CD4-positive, alpha-beta T cell treated with Interleukin-15 for 1 hour (primary cell): ENCODE measurements at places on chromosomes 4 and X.
A peak's percentile ranks its signal among the peaks of the same experiment; 100 is the strongest.

DNA sequence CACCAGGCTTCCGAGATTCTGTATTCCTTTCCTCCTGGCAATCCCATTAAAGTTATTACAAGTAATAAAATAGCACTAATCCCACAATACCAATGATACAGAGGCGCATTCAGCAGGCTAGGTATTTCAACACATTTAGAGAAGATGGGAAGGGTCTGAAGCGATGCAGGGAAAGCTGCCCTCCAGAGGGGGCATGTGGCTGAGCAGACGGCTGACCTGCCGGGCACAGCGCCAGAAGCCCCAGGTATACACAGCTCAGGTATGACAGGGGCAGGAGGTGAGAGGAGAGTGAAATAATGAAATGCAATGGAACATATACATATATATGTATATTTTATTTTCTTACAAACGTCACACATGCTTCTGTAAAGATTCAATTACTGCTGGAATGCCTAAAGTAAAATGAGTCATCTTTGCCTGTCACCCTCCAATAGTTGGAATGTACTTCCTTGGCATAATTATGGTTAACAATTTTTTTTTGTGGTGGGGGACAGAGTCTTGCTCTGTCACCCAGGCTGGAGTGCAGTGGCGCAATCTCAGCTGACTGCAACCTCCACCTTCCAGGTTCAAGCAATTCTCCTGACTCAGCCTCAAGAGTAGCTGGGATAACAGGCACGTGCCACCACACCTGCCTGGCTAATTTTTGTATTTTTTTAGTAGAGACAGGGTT, 21.3 kb upstream of the CDKN2AIP start:
- no peak for DNase-seq

- DNase-seq = no peak
These were observed 460.2 kb upstream of the FAT1 start for GRCh38 chr4:187183826-187184225.

DNA sequence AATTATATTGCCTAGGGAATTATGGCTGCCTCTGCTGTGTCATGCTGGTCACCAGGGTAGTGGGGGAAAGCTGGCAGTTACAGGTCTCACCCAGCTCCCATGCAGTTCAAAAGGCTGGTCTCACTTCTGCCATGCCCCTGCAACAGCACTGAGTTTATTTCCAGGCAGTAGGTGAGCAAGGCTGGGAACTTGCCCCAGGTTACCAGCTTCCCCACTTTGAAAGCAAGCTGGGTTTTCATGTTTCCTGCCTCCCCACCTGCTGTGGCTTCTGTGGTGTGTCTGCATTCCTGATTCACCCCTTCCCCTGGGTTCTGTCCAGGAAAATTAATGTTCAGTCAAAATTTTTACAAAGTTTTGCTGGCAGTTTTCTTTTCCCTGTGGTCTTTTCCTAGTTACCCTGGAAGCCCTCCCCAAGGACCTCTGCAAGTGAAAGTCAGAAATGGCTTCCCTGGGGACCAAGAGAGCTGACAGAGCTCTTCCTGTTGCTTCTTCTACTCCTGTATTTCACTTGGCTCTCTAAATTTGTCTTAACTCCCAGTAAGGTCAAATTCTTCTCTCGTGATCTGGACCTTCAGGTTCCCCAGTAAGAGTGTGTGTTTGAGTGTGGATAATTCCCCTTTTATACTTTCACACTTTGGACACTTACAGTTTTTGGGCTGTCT, 58.5 kb upstream of the AGTR2 start:
- DNase-seq = no peak

GRCh38 chrX:6225288-6225910, 3.3 kb downstream of the NLGN4X start:
- DNase-seq = no peak

DNA sequence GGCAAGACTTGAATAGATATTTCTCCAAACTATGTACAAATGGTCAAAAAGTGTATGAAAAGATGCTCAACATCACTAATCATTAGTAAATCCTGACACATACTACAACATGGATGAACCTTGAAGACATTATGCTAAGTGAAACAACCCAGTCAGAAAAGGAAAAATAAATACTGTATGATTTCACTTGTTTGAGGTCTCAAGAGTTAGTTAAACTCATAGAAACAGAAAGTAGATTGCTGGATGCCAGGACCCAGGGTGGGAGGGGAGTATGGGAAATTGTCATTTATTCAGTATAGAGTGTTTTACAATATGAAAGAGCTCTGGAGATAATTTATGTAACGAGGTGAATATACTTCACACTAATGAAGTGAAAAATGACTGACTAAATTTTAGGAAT, 32.4 kb downstream of the PRMT9 start:
- DNase-seq = no peak

DNA sequence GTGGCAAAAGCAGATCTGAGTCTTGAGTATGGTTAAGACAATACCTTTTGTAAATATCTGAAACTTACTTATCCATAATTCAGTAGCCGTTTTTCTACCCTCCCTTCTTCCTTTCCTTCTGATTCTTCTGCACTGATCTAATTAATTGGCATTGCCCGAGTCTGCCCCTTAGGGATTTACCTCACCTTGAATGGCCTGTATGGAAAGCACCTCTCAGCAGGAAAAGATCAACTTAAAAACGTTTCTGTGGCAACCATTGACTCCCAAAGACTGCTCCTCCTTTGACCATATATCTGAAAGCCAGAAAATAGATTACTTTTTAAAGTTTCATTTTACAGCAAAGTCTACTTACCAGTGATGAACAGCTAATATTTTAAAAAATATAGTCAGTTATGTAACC, 496.5 kb upstream of the LCORL start:
- no peak for DNase-seq

DNA sequence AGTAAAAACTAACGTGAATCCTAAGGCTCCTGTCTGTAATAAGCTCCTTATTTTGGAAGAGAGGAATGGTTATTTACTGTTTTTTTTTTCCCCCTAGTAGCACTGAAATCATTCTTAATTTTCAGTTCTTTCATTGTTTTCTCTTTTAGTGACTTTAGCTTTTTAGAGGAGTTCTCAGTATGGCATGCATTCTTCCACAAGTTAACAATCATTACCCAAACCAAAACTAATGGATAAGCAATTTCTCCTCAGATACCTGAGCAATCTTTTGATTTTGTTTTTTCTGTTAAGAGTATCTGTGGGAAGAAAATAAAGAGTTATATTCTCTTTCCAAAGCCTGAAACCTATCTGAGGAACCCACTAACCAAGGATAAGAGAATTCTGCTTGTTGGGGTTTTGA, 16.7 kb upstream of the PPA2 start:
- DNase-seq = no peak

DNA sequence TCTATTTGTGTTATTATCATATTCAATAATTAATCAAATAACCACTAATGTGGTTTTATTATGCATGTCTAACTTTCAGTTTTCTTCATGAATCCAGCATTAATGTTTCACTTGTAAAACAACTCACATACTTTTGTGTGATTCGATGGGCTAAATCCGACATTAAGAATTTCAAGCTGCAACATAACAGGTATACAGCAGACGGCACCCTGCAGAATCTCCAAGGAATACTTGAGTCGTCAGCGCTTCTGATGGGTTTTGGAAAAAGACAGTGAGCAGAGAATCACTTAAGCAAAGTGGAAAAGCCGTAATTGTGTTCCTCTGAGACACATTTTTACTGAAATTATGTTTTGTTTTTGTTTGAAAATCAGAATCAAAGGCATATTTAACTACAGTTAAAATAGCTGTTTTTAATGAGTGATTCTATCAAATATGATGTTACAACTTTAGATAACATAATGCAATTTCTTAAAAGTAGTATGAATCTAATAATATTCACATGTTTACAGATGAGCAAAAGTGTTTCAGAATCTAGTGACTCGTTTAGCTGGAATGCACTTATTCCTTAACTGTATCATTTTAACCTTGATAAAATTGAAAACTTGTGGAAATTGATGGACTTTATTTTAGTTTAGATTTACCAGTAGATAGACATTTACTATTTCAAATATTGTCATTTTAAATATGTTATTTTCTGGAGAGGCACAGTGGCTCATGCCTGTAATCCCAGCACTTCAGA, 514.8 kb downstream of the CCSER1 start:
- no peak for DNase-seq

GRCh38 chr4:6999172-7000086, 43.7 kb upstream of the TADA2B start:
- peak; percentile 29 for DNase-seq

GRCh38 chr4:120555058-120555457, 367.5 kb downstream of the PRDM5 start:
- DNase-seq = no peak

DNA sequence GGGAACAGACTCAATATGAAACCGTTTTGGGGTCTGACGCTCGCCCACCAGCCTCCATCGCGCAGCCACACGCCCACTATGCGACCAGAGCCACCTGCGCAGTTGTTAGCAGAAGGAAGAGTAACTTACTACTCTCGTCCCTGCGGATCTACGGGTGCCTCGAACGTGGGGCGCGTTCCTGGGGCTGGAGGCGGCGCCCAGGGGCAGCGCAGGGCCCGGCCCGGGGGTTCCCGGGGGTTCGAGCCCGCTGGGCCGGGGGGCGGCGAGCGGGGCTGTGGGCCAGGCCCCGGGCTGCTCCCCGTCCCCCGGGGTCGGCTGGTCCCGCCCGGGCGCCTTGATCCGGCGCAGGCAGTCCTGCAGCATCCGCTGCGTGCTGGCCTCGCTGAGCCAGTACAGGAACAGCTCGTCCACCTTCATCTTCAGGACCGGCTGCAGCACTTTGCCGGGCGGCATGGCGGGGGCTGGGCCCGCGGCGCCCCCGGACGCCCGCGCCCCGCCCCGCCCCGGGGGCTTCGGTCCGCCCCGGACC, 404 bp downstream of the PPP2R3B start:
- no peak for DNase-seq

DNA sequence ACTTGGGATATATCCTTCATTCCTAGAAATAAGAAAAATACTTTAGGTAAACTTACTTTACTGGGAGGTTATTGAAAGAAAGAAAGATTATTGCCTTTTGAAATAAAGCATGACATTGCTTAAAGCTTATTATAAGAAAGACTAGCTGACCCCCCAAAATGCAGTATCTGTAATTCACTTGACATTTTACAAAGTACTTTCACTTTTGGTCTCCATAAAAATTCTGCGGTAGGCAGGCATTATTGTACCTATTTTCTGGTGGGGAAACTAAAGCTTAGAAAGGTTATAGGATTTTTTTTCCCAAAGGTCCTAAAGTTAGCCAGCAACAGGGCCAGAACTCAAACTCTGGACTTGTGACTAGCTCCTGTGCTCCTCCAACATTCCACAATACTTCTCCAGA, 29.7 kb upstream of the TXK start:
- no peak for DNase-seq

GRCh38 chr4:86965019-86965976, 30.5 kb downstream of the AFF1 start:
- no peak for DNase-seq

DNA sequence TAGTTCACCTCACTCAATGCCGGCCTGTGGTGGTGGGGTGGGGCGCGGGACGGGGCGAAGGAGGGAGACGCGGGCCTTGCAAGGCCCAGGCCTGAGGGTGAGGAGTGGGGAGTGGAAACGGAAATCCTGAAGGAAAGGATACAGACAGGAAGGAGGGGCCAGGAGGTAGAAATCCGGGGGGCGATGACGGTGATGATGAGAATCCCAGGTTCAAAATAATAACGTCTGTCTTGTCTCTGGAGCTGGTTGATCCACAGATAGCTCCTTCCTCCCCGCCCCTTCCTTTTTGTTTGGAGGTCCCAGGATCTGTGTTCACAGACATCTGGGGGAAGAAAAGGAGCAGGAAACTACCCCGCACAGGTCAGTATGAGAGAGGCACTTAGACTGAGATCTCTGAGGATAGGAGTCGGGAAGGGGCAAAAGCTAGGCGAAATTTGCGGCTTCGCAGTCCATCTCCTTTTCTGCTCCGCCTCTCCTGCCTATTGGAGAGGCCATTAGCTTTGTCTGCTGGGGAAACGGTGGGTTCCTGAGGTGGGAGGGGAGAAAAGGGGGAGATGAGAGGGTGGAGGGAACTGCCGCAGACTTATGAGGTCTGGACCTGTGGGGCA, 746 bp downstream of the TCEAL7 start:
- no peak for DNase-seq

DNA sequence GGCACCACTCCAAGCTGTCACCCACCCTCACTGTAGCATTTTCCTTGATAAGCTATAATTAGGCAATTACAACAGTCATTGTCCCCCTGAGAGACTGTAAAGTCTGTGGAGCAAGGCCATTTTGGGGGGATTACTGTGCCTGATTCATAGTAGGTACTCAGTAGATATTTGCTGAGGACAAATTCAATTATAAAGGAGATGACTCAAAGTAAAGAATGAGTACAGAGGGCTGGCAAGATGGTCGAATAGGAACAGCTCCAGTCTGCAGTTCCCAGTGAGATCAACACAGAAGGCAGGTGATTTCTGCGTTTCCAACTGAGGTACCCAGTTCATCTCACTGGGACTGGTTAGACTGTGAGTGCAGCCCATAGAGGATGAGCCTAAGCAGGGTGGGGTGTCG, 42.0 kb downstream of the MAOB start:
- no peak for DNase-seq

DNA sequence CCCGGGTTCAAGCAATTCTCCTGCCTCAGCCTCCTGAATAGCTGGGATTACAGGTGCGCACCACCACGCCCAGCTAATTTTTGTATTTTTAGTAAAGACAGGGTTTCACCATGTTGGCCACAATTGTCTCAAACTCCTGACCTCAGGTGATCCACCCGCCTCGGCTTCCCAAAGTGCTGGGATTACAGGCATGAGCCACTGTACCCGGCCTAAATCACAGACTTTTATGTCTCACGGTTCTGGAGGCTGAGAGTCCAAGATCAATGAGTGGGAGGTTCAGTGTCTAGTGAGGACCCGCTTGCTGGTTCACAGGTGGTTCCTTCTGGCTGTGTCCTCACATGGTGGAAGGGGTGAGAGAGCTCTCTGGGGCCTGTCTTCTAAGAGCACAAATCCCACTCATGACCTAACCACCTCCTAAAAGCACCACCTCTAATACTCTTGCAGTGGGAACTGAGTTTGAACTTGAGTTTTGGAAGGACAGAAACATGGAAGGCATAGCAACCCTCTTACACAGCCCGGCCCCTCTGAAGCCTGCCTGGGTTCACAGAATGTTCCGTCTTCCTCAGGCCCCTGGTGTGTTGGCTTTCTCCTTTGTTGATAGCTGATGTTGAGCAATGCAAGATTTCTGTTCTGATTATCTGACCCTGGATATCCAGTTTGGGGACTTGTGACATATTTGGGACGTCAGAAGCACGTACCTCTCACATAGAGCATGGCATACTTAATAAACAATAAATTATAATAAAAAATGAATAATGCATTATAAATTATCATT, 1.9 kb upstream of the AKAP17A start:
- no peak for DNase-seq

- DNase-seq = peak; percentile 24
These were observed 11.4 kb upstream of the NKRF start for GRCh38 chrX:119617517-119618164.

GRCh38 chr4:82799006-82799881, 648 bp upstream of the SCD5 start:
- no peak for DNase-seq

GRCh38 chrX:86066998-86067397, 19.6 kb upstream of the CHM start:
- no peak for DNase-seq

GRCh38 chr4:122525865-122526264, 69.3 kb upstream of the IL2 start:
- no peak for DNase-seq
